Stimulated activated naive CD4-positive, alpha-beta T cell (primary cell): ENCODE measurements at places on chromosomes 3 and 15.

DNA sequence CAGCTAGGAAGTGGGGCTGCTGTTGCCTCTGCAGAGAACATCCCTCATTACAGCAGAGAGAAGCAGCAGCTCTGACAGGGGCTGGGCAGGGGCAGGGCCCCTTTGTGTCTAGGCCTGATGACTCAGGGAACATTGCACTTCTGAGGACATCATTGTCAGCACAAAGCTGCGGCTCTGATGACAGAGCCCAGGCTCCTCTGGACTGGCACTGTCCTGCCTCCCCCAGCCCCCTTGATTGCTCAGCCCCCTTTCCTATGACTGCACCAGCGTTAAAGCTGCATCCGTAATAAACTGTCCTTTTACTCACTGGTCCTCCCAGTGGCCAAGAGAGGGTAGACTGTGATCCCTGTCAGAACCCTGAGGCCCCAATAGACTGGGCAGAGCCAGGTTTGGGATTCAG lies 18.3 kb downstream of the TRH start:
- DNase-seq = no peak

- no peak for DNase-seq
Measured at GRCh38 chr15:91535856-91536500, 317.5 kb upstream of the SLCO3A1 start.

GRCh38 chr3:38640661-38641452 lies 8.6 kb downstream of the SCN5A start:
- no peak for DNase-seq

GRCh38 chr15:25849157-25849921 lies 13.8 kb downstream of the ATP10A start:
- DNase-seq = peak; percentile 10

DNA sequence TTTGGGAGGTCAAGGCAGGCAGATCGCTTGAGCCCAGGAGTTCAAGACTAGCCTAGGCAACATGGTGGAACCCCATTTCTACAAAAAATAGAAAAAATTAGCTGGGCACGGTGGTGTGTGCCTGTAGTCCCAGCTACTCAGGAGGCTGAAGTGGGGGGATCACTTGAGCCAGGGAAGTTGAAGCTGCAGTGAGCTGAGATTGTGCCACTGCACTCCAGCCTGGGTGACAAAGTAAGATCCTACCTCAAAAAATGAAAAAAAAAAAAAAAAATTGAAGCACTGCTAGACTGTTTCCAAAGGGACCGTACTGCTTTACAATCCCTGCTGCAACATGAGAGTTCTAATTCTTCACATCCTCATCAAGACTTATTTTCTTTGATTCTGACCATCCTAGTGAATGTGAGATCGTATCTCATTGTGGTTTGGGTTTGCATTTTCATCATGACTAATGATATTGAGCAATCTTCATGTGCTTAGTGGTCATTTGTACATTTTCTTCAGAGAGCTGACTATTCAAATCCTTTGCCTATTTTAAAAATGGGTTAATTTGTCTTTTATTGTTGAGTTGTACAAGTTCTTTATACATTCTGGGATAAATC lies 10.8 kb downstream of the CMTM8 start:
- no peak for DNase-seq

DNA sequence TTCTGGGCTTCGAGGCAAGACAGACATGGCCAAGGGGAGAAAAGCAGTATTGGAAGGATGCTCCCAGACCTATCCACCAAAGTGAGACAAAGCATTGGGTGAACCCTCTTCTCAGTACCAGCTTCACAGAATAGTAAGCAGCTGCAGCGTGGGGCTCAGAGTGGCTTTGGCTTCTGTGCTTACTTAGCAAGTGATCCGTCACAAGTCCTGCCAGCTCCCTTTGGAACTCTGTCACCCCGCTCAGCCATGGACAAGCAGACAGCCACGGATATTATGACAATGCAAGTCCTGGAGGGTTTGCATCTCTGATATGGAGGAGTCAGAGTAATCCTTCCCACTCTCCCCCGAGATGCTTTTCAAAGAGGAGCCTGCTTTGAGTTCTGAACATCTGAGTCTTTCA lies 90.8 kb downstream of the SLCO3A1 start:
- no peak for DNase-seq

DNA sequence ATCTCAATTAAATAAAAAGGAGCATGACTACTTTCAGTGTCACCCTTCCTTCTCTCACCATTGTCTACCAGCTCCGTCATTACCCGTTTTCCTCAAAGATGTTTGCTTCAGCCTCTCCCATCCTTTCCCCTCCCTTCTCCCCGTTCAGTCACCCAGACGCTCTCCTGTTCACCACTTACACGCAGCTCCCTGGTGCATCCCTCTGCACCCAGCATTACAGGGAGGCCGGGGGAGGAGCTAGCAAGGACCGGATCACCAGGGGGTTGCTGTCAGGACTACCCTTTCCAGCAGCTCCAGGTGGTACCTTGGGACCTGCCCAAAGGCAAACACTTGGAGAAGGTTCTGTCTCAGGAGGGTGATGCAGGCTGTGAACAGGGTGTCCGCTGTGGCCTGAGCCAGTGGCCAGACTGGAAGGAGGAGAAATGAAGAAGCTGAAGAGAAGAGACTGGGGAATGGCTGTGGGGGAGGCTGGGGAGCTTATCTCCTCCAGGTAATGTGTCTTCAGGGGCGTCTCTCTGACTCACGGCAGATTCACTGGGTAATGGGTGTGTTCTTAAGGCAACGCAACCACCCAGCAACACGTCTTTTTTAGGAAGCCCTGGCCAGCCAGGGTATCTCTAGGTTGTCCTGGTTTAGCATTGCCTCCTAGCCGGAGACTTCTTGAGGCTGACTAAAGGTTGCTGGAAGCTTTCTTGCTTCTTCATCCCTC lies 21.8 kb upstream of the BDH1 start:
- DNase-seq = no peak
